Ureter (tissue), 1 donor: ENCODE measurements at places on chromosomes 4 and X. TPM values are rescaled to one million over a fixed set of nuclear protein-coding genes. Genes with fewer than 3 reads are reported as not detected.

SSX1 gene
- not detected for total RNA-seq

CTAG1A gene
- total RNA-seq: not detected

TMEM31 gene
- total RNA-seq: not detected

MAGEC3 gene
- total RNA-seq: not detected

RAB39B gene
- 0.86 TPM for total RNA-seq

GAB1 gene
- total RNA-seq: 42.4 TPM

MAGEA2 gene
- total RNA-seq: not detected

ZNF157 gene
- 0.26 TPM for total RNA-seq

ZAR1 gene
- total RNA-seq: not detected

RAP2C gene
- 18.6 TPM for total RNA-seq

MAGEA3 gene
- total RNA-seq: not detected

OTUD5 gene
- 53.8 TPM for total RNA-seq

PLAC1 gene
- total RNA-seq: 0.42 TPM

EPGN gene
- 0.96 TPM for total RNA-seq

TFE3 gene
- 45.2 TPM for total RNA-seq

DNA sequence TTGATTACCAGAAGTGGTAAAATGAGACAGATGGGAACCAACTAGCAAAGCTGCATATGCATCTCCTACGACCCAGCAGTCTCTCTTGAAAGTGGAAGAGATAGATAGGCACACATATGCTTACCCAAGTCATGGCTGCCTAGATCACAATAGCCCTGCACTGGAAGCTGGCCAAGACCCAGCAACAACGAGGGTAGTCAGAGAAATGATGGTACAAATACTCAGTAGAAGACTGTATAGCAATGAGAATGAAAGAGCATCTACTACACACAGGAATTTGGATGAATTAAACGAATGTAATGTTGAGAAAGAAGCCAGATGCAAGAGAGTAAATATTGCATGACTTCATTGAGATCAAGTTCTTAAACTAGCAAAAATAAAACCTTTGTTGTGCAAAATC lies 100.3 kb upstream of the FAT1 start:
- DNase-seq: no peak

- DNase-seq: no peak
These were observed 269.9 kb upstream of the FAT4 start for GRCh38 chr4:125044886-125045285.

DNA sequence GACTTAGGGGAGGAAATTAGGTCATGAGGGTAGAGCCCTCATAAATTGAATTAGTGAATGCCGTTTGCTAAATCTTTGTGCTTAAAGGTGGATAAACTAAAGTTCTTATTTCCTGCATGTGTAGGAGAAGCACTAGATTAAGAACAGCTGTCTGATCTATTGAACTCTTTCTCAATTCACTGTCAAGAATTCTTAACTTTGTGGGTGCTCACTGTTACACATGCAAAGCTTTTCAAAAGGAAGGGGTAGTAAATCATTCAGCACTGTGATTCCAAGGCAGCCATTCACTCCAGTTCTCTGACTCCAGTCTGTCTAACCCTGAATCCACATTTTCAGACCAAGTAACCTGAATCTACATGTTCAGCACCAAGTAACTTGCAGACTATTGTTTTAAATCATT lies 1520.1 kb downstream of the PCDH18 start:
- DNase-seq: no peak

DNA sequence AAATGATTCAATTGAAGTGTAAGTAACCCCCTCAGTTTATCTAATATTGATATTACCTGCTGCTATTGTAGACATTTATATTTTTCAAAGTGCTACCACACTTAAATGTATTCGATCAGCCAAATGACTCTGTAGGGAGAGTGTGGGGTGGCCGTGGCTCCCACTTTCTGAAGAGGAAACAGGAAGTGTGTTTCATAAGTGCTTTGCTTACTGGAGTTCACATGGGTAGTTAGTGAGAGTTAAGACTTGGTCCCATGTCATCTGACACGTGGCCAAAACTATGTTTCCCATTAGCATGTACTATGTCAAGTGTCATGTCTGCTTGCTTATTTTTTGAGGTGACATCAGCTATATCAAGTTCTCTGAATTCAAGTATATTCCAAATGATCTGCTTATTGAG lies 308.1 kb upstream of the GATB start:
- DNase-seq: no peak

DNA sequence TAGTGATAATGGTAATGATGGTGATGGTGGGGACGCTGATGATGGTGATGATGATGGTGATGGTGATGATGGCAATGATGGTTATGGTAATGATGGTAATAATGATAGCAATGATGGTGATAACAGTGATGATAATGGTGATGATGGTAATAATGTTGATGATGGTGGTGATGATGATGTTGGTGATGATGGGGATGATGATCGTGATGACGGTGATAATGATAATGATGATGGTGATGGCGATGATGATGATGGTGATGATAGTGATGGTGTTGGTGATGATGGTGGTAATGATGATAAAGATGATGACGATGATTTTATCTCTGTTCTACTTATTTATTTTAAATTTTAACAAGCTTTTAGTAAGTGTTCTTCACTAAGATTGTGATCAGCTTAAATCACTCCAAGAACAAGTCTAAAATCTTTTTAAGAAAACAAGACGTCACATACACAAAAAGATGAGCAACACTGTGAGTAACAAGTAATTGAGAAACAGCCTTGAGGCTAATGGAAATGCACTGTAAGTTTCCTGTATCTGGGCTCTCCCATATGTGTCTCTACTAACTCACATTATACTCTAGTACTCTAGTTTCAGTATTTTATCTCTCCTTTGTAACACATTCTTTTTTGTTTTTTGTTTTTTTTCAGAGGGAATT lies 480.2 kb upstream of the PRKX start:
- no peak for DNase-seq

DNA sequence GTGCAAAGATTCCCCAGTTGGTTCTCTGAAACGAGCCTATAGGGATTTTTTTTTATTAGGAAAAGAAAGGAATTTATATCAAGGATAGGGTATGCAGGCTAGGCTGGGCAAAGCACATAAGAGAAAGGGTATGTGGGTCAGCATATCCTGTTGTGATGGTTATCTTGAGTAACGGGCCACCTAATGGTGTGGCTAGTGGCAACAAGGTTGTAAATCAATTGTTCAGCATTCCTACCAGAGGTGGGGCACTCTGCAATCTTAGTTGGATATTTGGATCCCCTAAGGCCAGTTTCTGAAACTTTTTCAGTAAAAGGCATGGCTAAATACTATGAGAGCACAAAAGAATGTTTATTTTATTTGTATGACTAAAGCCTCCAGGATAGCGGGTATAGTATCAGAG lies 42.7 kb downstream of the DCAF12L1 start:
- DNase-seq: no peak

DNA sequence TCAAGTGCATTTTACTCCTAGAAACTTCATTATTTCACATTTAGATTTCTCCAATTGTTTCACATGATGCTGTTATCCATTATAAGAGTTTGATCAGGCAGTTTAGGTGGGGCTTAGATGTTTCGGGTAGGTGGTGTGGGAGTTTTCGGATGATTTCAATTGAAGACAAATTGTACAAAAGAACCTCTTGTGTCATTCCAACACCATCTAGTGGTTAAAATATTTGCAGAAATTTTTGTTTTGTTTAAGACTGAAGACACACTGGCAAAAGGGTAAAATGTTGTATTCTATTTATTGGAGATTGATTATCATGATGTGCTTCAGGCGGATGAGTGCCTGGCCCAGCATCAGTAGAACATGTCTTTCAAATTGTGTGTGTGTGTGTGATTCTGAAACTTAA lies 212.7 kb downstream of the SH3BGRL start:
- no peak for DNase-seq

DNA sequence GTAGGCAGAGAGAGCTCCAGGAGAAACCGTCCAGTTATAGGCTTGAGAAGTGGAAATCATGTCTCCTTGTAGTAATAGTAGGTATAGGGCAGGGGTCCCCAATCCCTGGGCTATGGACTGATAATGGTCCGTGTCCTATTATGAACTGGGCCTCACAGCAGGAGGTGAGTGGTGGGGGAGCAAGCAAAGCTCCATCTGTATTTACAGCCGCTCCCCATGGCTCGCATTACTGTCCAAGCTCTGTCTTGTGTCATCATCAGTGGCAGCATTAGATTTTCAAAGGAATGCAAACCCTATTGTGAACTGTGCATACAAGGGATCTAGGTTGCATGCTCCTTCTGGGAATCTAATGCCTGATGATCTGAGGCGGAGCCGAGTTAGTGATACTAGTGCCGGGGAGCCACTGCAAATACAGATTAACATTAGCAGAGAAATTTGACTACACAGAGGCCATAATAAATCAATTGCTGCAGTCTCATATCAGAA lies 67.6 kb downstream of the MRPL1 start:
- no peak for DNase-seq

GRCh38 chr4:138975225-138975624 lies 40.4 kb upstream of the NOCT start:
- no peak for DNase-seq

DNA sequence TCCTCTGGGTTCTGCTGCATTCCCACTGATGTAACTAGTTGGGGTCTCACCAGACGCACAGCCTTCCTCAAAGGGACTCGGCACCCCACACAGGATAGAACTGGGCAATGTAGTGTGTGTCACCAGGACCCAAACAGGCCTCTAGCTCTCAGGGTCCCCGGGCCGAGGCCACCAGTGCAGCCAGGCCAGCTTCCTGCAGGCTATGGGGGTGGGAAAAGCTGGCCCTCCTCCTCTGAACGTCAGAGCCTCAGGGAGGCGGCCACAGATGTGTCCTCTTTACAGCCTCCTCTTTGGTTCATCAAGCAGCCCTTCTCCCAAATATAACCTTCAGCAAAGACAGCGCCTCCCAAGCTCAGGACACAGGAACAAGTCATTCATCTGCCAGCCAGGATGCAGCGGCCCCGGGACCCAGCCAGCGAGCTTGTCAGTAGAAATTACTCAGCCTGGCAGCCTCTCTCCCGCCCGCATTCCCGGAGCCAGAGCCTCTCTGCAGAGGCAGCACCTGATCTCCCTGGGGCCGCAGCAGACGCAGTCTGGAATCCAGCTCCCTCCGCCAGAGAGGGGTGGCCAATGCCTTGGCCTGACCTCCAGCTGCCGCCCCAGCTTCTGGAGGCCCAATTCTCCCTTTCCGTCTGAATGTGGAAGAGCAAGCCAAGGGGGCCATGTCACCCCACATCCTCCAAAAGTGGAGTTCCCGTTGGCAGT lies 288.5 kb downstream of the FBXW7 start:
- no peak for DNase-seq

DNA sequence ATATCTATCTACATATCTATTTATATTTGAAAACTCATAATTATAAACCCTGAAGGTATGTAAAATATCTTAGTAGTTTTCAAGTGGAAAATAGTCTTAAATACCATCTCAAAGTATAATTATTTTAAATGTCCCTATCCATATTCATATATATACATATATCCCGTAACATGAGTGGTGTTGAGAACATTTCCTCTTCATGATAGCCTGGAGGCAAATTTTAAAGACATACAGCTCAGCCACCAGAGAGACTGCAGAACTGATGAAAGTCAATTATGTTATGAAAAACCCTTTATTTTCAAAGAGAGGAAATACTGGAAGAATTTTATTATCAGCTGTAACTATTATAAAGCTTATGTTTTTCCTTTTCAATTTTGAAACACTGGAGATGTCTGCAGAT lies 1806.7 kb upstream of the PCDH7 start:
- no peak for DNase-seq

GRCh38 chr4:182475539-182475938 lies 232.3 kb downstream of the TENM3 start:
- no peak for DNase-seq

DNA sequence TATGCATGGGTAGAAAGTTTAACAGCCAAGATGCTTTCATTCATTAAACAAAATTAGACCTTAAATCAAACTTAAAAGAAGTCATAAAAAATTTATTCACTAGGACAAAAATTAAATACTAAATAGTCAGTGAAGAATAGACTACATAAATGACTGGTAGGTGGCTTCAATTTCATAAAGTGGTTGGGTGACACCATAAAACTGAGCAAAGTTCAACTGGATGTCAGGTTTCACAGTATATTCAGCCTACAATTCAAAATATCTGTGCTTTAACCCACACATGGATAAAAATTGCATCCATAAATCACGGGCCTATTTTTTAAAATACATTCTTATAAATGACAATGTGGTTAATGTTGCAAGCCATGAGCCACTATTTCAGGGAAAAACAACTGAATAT lies 582.3 kb downstream of the IL15 start:
- no peak for DNase-seq

DNA sequence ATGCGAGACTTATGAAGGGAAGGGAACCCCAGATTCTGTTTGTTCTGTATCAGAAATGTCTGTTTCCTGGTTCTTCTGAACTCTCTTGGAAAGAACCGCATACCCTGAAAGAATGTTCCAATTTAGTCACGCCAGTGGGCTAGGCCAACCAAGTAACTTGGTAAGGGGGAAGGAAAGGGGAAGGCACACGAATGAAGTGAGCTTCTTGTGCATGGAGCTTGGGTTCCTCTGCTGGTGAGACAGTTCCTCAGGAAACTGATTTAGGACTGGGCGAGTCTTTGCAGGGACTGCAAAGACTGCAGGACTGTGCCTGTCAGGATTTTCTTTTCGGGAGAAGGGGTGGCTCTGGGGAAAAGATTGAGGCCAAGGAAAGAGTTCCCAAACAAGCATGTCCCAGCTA lies 35.6 kb downstream of the FRMPD3 start:
- DNase-seq: no peak

DNA sequence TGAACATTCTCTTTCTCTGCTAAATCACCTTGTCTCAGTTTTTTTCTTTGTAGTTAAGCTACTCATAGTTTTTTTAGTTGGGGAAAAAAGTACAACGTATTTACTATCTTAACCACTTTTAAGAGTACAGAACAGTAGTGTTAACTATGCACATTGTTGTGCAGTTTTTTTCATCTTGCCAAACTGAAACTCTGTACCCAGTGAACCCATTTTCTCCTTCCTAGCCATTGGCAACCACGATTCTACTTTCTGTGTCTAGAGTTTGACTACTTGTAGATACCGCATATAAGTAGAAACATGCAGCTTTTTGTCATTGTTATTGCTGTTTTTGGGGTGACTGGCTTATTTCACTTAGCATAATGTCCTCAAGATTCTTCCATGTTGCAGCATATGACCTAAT lies 10.0 kb downstream of the N4BP2 start:
- DNase-seq: no peak

DNA sequence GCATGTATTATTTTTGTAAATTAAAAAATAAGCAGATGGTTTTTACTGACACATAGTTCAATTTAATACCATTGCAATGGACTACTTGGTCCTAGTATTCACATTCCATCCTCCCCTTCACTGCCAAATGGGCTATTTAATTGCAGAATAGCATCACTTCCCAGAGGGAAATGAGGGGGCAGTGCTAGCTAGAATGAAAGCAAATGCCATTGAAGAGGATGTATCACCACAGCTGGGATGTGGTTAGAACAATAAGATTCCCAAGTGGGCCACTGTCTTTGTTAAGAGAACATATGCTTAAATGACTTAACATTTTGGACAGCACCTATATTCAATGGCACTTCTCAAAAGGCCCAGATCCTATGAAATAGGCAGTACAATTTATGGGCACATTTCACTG lies 224.7 kb downstream of the RBMX2 start:
- no peak for DNase-seq
